ENCODE measurements at places on chromosomes 2 and 18.
A peak's percentile ranks its signal among the peaks of the same experiment; 100 is the strongest.

- DNase-seq: no peak
Measured at GRCh38 chr2:15279201-15279876, 281.8 kb downstream of the NBAS start.

DNA sequence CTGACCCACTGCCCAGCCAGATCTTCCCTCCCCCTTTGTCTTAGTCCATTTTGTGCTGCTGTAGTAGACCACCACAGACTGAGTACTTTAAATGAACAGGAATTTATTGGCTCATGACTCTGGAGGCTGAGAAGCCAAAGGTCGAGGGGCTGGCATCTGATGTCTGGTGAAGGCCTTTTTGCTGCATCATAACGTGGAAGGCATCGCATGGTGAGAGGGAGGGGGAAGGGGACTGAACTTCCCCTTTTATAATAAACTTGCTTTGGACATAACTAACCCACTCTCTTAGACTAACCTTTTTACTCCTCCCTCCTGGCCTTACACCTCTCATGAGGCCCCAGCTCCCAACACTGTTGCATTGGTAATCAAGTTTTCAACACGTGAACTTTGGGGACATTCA is 83.8 kb downstream of the MAP4K4 start:
- DNase-seq: no peak

DNA sequence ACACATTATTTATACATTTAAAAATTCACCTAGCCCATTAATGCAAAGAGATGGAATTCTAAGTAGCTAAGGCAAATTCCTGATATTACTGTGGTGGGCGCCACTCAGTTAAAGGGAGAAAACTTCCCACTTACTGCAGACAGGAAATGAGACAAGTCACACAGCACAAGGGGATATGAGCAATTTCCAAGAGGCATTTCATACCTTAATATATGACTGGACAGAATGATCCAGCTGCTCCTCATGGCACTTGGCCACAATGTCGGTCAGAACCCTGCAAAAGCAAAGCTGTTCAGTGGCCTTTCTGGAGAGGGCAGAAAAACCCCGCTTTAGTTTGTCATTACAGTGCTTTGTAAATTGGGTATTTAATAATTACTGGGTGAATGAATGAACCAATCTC is 121.4 kb upstream of the CCDC195 start:
- peak; percentile 82 for DNase-seq

DNA sequence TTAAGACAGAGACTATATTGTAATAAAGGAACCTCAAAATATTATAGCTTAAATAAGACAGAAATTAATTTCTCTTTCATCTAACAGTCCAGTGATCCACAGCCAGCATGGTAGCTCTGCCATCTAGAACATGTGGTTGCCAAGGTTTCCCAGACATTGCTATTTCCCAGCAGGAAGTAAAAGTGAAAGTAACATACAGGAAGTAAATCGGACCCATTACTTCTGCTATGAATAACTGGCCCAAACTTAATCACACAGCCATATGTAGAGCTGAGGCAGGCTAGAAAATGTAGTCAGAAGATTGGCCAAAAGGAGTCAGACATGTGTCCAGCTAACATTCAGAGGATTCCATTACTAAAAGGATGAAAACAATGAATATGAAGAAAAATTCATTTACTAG is 71.0 kb downstream of the NOL4 start:
- no peak for DNase-seq

GRCh38 chr2:1729242-1729641 is 15.1 kb downstream of the PXDN start:
- no peak for DNase-seq

- DNase-seq: no peak
Measured at GRCh38 chr2:86226636-86227520, 27.6 kb downstream of the MRPL35 start.

- no peak for DNase-seq
Measured at GRCh38 chr2:226905718-226906117, 69.9 kb downstream of the RHBDD1 start.

- no peak for DNase-seq
Measured at GRCh38 chr2:132583666-132584360, 86.2 kb downstream of the LYPD1 start.

- no peak for DNase-seq
Measured at GRCh38 chr2:199662255-199662654, 188.7 kb downstream of the FTCDNL1 start.

- no peak for DNase-seq
Measured at GRCh38 chr2:30223413-30223874, 7.9 kb upstream of the LBH start.

DNA sequence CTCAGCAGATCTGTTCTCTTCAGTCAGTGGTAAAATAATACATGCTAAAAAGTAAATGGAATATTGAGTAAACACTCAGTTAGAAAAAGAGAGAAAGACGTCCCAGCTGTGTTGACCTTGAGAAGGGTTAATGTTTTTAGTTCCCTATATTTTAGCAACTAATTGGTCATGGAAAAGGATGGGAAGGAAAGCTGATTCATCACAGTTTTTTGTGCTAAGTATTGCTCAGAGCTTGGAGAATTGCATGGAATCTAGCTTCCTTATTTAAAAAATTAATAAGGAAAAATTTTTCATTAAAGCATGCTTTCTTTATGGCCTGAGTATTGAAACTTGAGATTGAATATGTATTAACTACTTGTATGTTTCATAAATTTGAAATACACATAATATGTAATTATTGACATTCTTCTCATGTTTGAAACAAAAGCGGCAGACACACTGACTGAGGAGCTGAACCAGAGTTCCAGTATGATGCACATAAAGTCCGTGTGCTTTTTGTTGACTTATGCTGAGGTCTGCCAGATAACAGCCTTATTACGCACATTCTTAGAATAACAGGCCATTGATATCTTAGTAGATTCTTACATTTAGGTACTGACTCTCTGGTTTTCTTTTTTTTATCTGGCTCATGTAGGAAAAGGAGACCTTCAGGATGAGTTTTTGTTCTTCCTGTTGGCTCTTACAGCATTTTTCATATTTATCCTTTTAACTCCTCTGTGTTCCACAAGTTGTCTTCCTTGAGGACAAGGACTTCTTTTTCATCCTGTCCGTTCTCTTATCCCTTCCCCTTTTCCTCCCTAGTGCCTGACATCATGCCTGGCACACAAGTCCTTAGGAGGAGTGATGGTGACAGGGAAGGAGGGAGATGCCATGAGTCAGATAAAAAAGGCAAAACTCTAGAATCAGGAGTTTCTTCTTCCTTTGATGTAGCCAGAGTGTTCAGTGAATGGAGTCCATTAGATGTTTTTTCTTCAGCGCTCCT is 194.1 kb downstream of the PTPRM start:
- DNase-seq: no peak

DNA sequence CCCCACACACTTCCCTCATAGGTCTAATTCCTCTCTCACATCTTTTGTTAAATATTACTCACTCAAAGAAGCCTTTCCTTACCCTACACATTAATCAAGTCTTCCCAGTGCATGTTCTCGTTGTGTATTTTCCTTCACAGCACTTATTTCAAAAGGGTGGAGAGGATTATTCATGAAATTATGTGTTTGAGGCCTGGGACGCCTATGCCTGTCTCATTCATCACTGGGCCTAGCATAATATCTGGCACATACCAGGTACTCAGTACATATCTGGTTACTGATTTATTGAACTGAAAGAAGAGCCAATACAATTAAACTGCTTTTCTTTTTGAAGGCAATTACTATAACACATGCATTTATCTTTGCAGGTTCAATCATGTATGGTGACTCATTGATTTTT is 15.1 kb upstream of the MALL start:
- DNase-seq: no peak

DNA sequence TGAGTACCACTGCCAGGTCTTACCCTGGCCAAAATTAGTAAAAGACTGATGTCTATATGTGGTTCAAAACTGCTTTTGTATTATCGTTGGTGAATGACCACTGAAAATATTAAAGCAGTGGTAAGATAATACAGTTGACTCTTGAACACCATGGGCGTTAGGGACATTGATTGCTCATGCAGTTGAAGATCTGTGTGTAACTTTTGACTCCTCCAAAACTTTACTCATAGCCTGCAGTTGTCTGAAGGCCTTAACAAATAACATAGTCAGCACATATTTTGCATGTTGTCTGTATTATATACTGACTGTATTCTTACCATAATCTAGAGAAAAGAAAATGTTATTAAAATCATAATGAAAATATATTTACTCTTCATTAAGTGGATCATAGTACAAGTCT is 5.8 kb upstream of the ANKRD12 start:
- DNase-seq: no peak

- DNase-seq: no peak
Measured at GRCh38 chr18:48292229-48292628, 117.0 kb downstream of the ZBTB7C start.

DNA sequence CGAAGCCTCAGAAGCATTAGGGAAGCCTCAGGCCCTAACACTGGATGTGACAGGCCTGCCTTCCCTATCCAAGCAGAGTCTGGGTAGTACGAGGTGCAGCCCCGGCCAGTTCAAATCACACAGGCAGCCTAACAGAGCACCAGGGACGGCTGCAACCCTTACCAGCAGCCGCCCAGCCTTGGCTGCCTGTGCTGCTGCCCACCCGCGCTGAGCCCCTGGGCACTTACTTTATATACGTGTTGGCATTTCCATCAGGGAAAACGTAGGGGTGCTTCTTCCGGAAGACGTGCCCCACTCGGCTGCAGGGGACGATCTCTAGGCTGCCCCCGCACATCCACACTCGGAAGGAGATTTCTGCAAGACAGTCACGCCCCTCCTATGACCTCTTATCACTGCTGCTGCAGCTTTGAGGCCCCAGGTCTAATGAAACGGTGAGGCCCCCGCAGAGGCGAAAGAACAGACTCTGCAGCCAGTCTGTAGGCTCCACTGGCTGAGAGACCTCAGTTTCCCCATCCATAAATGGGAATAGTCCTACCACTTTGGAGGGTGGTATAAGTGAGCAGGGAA is 124.7 kb upstream of the CAPN13 start:
- no peak for DNase-seq

- DNase-seq: no peak
Measured at GRCh38 chr18:7676253-7676873, 109.2 kb downstream of the PTPRM start.

DNA sequence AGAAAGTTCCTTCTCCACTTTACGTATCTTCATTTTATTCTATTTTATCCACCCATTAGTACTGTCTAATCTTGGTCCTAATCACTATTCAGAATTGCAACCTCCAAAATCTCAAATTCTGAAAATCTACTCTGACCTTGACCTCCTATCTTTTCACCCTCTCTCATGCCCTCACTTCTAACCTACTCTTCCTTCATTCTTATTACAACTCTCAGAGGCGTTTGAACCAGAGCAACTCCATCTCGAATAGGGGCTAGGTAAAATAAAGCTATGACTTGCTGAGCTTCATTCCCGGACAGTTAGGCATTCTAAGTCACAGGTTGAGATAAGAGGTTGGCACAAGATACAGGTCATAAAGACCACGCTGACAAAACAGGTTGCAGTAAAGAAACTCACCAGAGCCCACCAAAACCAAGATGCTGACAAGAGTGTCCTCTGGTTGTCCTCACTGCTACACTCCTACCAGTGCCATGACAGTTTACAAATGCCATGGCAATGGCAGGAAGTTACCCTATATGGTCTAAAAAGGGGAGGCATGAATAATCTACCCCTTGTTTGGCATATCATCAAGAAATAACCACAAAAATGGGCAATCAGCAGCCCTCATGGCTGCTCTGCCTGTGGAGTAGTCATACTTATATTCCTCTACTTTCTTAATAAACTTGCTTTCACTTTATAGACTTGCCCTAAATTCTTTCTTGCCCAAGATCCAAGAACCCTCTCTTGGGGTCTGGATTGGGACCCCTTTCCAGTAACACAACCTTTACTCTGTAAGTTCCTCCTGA is 11.4 kb downstream of the CCDC88A start:
- DNase-seq: no peak

- DNase-seq: no peak
Measured at GRCh38 chr2:51510303-51510702, 478.4 kb upstream of the NRXN1 start.

DNA sequence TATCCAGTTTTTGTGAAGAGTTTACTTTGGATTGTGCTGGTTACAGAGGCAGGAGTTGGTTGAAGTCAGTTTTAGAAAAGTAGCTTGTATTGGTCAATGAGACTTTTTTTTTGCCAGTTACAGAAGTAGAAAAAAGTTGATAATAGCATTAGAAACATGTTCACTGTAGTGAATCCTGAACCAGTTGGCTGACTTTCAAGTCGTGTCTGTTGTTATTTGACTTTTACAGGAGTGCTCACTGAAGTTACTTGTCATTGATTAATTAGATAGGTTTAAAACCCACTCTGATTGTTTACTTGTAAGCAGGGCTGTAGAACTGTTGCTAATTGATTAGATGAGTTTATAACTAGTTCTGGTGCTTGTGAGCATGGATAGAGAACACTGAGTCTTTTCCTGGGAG is 312.0 kb upstream of the VWC2L start:
- no peak for DNase-seq

GRCh38 chr2:120230515-120231471 is 7.6 kb upstream of the TMEM185B start:
- no peak for DNase-seq

GRCh38 chr2:28364610-28365009 is 28.0 kb upstream of the FOSL2 start:
- peak; percentile 21 for DNase-seq

- no peak for DNase-seq
Measured at GRCh38 chr2:165594231-165594934, 124.9 kb downstream of the CSRNP3 start.

- no peak for DNase-seq
Measured at GRCh38 chr18:59961070-59961469, 61.3 kb downstream of the PMAIP1 start.

GRCh38 chr2:52369178-52369577 is 1337.2 kb upstream of the NRXN1 start:
- no peak for DNase-seq

- no peak for DNase-seq
Measured at GRCh38 chr2:273333-273732, 8.6 kb downstream of the ACP1 start.

DNA sequence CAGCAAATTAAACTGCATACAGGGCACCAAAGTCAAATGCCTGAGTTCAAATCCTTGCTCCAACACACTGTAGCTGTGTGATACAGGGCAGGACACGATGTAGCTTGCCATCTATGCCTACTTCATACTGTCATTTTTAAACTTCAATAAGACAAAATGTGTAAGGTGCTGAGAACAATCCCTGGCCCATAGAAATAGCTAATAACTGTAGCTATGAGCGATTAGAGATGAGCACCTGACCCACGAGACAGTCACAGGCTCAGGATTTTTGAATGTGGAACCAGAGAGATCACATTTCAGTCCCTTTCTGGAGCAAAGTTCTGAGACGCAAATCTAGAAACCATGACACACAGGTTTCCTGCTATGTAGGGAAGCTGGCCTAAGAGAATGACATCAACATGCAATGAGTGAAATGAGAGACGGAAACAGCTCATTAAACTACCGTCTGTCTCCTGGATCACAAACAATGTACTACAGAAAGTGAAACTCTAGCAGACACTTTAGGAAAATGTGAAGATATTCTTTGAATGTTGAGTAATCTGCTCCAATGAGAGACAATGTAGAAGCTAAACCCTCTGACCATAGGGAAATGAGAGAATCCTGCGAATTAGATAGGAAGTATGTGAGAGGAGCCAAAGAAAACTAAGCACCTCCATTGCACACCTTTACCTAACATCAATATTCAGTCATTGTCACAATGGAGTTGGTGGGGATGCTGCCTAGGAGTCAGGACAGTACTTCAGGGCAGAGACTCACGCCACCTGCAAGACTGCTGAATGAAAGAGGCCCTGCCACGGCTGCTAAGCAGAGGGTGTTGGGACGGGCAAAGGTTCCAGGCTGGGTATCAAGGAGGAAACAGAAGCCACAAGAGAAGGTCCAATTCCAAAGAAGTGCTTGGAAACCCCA is 25.5 kb downstream of the B4GALT6 start:
- no peak for DNase-seq
